ENCODE measurements at places on chromosomes 12 and 14.

GRCh38 chr12:56190695-56191155 lies 1.4 kb upstream of the SMARCC2 start:
- DNase-seq: no peak

DNA sequence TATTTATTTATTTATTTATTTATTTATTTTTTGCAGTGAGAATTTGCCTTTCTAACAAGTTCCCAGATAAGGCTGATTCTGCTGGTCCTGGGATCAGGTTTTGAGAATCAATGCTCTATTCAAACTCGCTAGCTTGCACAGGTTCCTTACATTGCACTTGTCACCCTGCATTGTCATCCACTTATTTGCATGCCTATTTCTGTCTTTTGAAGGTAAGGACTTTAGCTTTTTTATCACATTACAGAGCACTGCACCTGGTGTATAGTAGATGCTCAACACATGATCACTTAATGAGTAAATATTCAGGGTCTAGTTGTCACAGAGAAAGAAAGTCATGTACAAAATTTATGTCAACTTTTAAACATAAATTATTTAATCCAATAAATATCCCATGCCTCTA lies 219.7 kb upstream of the BTG1 start:
- no peak for DNase-seq

GRCh38 chr14:36509069-36509917 lies 10.7 kb downstream of the NKX2-1 start:
- no peak for DNase-seq

DNA sequence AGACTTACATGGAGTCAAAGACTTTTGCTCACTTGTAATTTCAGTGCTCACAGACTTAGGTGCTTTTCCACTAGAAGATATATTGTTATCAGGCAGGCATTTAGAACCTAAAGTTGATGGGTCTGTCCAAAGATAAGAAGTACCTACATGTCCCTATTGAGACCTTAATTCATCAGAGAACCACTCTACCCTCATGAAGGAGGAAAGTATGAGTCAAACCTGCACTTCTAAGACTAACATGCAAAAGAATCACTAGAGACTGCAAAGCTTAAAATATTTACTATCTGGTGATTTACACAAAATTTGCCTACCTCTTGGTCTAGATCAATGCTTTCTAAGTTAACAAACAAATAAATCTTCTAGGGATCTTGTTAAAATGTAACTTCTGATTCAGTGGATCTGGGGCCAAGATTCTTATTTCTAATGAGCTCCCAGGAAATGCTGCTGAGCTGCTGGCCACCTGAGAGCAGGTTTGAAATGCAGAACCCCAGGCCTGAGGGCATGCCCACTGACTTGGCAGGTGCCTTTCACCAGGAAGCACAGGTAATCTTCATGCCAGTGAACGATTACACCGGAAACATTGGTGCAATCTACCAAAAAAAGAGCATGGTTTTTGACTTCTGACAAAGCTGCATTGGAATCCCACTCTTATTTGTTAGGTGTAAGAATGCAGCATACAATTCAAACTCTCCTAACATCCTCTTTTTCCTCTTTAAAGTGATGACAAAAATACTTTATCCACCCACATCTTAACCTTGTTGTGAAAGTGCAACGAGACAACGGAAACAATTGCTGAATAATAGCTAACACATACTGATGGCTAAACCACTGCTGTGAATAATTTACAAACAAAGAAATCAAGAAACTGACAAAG lies 214.2 kb downstream of the ADAMTS20 start:
- DNase-seq: no peak

GRCh38 chr14:29085546-29085945 lies 319.0 kb downstream of the FOXG1 start:
- DNase-seq: no peak

DNA sequence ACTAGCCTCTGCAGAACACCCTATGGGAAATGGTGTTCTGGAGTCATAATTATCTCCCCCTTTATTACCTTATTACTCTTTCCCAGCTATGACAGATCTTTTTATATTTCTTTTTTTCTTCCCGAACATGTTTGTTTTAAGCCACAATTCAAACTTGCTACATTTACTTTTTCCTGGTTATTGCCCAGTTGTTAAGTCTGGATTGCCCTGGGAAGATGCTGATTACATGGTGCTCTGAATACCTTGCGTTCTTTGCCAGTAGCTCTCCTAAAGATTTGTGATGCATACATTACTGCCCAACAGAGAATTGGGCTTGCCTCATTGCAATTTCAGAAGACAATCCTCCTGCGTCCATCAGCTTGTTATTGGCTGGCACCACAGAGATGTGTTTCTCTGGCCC lies 118.3 kb upstream of the FGD4 start:
- DNase-seq: no peak

- DNase-seq: no peak
These were observed 39.2 kb downstream of the EID3 start for GRCh38 chr12:104342635-104343249.

DNA sequence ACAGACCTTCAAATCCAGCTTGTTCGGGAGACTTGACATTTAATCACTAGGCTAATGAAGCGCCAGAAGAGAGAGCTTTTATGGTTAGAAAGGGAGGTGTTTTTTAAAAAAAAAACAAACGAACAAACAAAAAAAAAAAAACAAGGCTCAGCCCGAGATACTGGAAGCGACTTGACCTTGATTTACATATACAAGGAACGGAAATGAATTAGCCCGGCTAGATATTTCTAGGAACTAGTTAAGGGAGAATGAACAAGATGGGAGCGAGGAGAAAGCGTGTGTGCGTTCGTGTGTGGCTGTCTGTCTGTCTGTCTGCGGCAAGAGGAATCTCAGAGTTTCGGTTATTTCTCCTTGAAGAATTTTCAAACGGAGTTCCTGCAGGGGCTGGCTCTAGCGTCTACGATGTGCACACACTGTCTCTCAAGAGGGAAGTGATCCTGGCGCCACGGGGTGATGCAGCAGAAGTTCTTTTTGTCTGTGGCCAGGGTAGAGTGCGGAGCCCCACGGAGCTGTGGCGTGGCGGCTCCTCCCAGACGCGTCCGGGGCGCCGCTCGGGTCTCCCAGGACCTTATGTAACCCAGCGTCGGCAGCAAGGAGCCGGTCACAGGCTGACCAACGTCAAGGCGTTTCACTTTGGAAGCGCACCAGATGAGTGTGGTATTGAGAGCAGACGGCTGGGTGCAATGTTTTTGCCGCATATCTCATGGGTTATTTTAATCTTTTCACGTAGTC lies 18.8 kb downstream of the SOCS2 start:
- no peak for DNase-seq

- DNase-seq: peak; percentile 23
These were observed 50.8 kb upstream of the ZFP36L1 start for GRCh38 chr14:68843471-68844209.

DNA sequence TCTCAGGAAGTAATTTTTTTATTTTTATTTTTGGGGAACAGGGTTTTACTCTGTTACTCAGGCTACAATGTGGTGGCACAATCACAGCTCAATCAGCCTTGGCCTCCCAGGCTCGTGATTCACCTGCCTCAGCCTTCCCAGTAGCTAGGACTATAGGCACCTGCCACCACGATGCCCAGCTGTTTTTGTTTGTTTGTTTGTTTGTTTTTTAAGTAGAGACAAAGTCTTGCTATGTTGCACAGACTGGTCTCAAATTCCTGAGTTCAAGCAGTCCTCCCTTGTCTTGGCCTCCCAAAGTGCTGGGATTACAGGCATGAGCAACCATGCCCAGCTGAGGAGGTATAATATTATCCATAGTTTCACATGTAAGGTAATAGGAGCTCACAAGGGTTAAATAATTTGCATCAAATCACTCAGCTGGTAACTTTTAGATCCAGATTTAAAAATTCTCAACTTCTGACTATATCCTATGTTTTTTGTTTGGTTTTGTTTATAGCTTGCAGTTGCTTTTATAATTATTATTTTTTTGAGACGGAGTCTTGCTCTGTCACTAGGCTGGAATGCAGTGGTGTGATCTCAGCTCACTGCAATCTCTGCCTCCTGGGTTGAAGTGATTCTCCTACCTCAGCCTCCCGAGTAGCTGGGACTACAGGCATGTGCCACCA lies 629.3 kb downstream of the DIO2 start:
- no peak for DNase-seq

DNA sequence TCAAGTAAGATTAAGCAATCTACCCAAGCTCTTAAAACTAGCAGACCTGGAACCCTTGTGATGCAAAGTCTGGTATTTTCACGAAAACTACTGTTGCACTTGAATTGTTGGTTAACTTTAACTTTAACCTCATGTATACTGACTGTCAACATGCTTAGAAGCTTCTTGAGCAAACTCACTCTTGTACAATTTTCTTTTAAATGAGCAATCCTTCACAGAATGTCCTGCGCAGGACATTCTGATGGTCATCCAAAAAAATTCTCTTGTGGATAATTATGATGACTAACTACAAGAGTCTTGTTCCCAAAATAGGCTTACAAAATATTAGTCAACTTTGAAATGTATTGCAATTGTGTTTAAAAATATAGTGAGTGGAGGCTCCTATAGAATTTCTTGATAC lies 54.0 kb upstream of the PDE3A start:
- no peak for DNase-seq

- DNase-seq: no peak
These were observed 63.9 kb downstream of the RNFT2 start for GRCh38 chr12:116802018-116802417.

- DNase-seq: no peak
These were observed 3.4 kb downstream of the PTPN6 start for GRCh38 chr12:6954316-6955107.

DNA sequence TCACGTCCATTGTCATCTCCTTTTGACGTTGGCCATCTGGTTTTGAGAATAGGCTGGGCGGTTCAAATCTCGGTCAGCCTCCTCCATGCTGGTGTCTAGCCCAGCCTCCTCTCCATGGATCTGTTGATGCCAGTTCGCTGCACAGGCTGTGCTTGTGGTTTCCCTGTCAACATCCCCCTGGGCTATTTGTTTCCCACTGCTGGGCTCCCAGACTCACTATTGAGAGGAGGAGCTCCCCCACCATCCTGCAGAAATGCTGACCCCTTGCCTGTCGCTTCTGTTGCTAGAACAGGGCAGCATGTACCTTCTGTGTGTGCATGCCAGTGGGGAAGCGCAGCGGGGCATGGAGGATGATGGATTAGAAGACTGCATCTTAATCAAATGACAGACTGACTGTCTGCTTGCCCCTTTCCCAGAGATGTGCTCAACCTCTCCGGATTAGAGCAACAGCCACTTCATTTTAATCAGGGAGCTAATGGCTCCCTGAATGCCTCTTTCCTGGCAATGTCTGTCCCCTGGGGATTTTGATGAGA lies 170.5 kb downstream of the TSPAN9 start:
- no peak for DNase-seq

DNA sequence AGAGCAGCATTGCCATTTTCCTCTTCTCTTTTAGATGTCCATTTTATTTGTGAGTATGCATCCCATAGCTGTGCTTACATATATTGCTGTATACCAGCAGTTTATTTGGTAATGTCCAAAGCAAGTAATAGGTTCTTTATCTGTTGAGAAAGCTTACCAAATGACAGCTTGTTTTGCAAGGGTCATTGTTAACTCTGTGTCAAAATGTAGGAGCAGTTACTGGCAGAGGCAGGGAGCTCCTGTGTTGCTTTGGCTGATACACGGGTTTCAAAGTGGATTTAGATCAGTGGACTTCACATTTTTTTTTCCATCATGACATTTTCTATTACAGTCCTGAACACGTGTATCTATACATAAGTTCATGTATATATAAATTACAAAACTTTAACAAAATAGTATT lies 38.1 kb upstream of the LRTM2 start:
- no peak for DNase-seq

- no peak for DNase-seq
These were observed 176.7 kb upstream of the DYRK2 start for GRCh38 chr12:67471810-67472209.

DNA sequence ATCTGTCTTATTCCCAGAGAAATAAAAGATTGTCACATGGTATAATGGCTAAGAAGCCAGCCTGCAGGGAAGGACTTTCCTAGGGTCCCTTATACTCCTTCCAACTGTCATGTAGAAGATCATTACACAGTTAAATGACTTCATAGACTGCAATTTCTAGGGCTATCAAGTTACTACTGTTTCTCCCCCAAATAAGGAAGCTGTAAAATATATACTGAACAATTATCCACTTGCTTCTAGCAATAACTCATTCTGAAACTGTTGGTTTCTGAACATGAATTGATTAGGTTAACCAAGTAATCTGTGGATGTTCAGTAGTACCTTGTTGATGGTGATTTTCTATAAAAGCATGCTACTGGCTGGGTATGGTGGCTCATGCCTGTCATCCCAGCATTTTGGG lies 44.6 kb downstream of the A2ML1 start:
- no peak for DNase-seq

- no peak for DNase-seq
These were observed 557.3 kb upstream of the MIS18BP1 start for GRCh38 chr14:45810152-45810872.

GRCh38 chr12:48351022-48351708 lies 446 bp upstream of the ZNF641 start:
- DNase-seq: no peak

DNA sequence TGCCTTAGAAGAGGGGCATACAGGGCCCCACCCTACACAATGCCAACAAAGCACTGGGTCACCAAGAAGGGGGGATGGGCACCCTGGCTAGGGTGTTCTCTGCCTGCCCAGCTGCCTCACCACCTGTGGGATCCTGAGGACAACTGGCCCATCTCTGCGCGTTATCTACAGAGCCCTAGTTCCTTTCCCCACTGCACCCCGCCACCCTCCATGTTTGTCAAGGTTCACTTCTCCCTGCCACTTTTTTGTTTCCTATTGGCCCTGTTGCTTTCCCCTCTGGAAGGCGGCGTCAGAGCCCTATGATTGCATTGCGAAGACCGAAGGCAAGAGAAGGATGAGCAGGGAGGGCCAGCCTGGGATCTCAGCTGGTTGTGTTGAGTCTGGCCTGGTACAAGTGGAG lies 1.6 kb downstream of the SLC48A1 start:
- DNase-seq: no peak
